ENCODE measurements at places on chromosomes 13 and 19. TPM values are rescaled to one million over a fixed set of nuclear protein-coding genes. Genes with fewer than 3 reads are reported as not detected.

DNA sequence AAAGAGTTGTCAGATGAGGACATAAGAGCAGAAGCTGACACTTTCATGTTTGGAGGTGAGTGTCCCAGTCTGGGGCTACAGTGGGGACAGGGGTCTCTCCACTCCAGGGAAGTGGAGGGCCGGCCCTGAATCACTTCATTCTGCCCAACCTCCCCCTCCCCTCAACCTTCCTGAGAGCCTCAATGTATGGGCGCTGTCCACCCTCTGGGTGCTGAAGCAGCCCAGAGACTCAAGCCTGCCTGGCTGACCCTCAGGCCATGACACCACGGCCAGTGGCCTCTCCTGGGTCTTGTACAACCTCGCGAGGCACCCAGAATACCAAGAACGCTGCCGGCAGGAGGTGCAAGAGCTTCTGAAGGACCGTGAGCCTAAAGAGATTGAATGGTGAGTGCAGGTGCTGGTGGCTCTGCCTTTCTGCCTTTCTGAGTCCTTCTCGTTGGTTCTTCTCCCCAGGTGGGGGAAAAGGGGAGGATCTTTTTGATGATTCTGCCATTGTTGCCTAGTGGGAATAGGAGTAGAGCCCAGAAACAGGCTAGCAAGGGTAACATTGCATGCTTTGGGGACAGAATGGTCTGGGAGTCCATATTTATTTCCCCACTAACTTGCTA lies 8.8 kb downstream of the CYP4F8 start:
- H3K27ac ChIP-seq, result no peak overlapping the region
- H3K4me1 ChIP-seq, result no peaks in the 10 kb centered on the region
- H3K27me3 ChIP-seq, result no peaks in the 10 kb centered on the region
- H3K36me3 ChIP-seq, result no peaks in the 10 kb centered on the region
- H3K4me3 ChIP-seq, result no peak overlapping the region
- DNase-seq, result peak; percentile 53

- no peaks in the 10 kb centered on the region for H3K27me3 ChIP-seq
- no peaks in the 10 kb centered on the region for H3K36me3 ChIP-seq
- H3K27ac ChIP-seq, result no peak overlapping the region
- H3K4me1 ChIP-seq, result no peaks in the 10 kb centered on the region
- DNase-seq, result no peak
Observed at GRCh38 chr13:21701460-21701859, 30.6 kb downstream of the FGF9 start.

GRCh38 chr19:501646-502045 lies 5.4 kb downstream of the MADCAM1 start:
- H3K27ac ChIP-seq, result no peak overlapping the region
- DNase-seq, result no peak
- H3K4me1 ChIP-seq, result peaks cover 6% of the 10 kb centered on the region
- no peak overlapping the region for H3K4me3 ChIP-seq
- H3K27me3 ChIP-seq, result peaks cover 13% of the 10 kb centered on the region

DNA sequence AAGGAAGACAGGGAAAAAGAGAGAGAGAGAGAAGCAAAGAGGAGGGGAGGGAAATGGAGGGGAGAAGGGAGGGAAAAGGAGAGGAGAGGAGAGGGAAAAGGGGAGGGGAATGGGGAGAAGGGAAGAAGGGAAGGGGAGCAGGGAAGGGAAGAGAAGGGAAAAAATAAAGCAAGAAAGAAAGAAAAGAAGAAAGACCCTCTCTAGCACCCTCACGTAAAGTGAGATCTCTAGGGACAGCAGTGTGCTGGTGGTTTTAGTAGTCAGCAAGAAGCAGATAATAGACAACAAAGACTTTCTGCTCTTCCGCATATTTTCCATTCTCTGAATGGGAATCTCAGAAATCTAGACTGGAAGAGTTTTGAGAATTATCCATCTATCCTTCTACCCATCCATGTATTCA lies 201.8 kb upstream of the RFC3 start:
- H3K36me3 ChIP-seq, result no peaks in the 10 kb centered on the region
- no peaks in the 10 kb centered on the region for H3K4me1 ChIP-seq
- no peak for DNase-seq

DNA sequence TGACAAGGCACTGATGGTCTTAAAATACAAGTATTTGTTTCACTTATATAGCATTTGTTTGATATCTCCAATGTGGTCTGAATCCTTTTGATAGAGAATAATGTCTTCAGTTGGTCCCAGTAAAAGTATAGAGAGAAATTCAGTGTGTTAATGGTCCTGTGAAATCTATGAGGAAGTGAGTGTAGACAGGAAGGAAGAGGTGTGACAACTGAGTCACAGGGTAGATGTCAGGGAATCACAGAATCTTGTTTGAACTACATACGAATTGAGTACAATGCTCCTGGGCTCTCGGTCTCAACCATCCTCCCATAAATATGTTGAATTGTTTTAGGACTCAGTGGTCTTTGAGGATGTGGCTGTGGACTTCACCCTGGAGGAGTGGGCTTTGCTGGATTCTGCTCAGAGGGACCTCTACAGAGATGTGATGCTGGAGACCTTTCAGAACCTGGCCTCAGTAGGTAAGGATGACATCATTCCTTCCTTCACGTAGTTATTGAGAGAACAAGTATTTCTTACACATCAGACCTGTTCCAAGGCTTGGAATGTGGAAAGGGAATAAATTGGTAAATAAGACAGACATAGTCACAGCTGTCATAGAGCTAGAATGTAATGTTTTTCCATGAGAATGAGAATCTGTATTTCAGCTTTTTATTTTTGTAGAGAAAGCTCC lies 9.1 kb downstream of the ZNF555 start:
- DNase-seq, result no peak
- no peak overlapping the region for H3K4me3 ChIP-seq
- peaks cover 26% of the 10 kb centered on the region for H3K36me3 ChIP-seq

ZNF85 gene
- 7.6 TPM for total RNA-seq

GRCh38 chr13:44484562-44485138 lies 91.5 kb downstream of the TSC22D1 start:
- no peaks in the 10 kb centered on the region for H3K27me3 ChIP-seq
- H3K4me3 ChIP-seq, result no peak overlapping the region

DNA sequence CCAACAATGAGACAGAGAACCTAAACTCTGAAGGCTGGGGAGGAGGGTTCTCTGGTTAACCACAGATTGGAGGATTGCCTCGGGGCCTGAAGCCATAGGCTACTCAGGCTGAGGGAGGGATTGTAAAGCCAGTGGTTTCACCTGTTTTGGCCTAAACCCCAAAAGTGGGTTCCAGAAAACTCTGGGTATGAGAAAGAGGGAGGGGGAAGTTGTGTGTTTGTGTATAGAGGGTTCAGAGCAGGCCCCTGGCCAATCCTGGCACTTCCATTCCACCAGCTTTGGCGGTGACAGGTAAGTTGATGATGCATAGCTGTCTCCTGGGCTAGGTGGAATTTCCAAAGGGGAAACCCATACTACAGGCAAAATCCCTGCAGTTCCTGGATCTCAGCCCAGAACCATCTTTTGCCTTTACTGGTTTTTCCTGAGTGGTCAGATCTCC lies 13.5 kb upstream of the CCDC97 start:
- H3K4me1 ChIP-seq, result no peaks in the 10 kb centered on the region
- H3K27me3 ChIP-seq, result no peaks in the 10 kb centered on the region
- DNase-seq, result no peak
- no peak overlapping the region for H3K27ac ChIP-seq
- H3K36me3 ChIP-seq, result peaks cover 22% of the 10 kb centered on the region
- H3K4me3 ChIP-seq, result no peak overlapping the region

GRCh38 chr19:50475736-50476223 lies 527 bp upstream of the EMC10 start:
- H3K36me3 ChIP-seq, result no peaks in the 10 kb centered on the region
- no peaks in the 10 kb centered on the region for H3K4me1 ChIP-seq
- peak overlapping the region; percentile 96 for H3K4me3 ChIP-seq
- H3K27me3 ChIP-seq, result no peaks in the 10 kb centered on the region

- no peaks in the 10 kb centered on the region for H3K27me3 ChIP-seq
- H3K36me3 ChIP-seq, result no peaks in the 10 kb centered on the region
- no peaks in the 10 kb centered on the region for H3K4me1 ChIP-seq
Observed at GRCh38 chr13:113169277-113170272, 11.1 kb downstream of the PROZ start.

GRCh38 chr13:110589793-110590390 lies 25.5 kb upstream of the NAXD start:
- H3K27ac ChIP-seq, result no peak overlapping the region
- H3K4me1 ChIP-seq, result no peaks in the 10 kb centered on the region
- no peak for DNase-seq
- no peak overlapping the region for H3K4me3 ChIP-seq
- no peaks in the 10 kb centered on the region for H3K36me3 ChIP-seq

ZNF98 gene
- 1.2 TPM for total RNA-seq

DNA sequence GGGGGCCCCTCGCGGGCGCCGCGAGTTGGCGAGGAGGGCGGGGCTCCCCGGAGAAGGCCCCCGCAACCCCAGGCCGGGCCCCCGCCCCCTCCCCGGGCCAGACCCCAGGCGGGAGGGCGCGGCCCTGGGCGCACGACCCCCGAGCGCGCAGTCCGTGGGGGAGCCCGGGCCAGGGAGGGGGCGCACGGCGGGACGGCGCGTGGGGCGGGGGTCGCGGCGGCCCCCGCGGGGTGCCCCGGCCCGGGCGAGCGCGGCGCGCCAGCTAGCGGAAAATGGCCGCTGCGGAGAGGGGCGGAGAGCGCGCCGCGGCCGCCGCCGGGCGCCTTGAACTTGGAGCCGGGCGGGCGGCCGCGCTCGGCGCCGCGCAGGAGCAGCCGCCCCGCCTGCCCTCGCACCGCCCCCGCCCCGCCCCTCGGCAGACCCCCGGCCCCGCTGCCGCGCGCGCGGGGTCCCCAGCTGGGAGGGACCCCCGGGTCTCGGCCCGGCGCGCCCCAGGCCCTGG lies 6.4 kb upstream of the NFIC start:
- H3K27me3 ChIP-seq, result no peaks in the 10 kb centered on the region
- DNase-seq, result no peak
- H3K4me1 ChIP-seq, result no peaks in the 10 kb centered on the region
- H3K27ac ChIP-seq, result peak overlapping the region; percentile 94
- peak overlapping the region; percentile 78 for H3K4me3 ChIP-seq
- no peaks in the 10 kb centered on the region for H3K36me3 ChIP-seq

DNA sequence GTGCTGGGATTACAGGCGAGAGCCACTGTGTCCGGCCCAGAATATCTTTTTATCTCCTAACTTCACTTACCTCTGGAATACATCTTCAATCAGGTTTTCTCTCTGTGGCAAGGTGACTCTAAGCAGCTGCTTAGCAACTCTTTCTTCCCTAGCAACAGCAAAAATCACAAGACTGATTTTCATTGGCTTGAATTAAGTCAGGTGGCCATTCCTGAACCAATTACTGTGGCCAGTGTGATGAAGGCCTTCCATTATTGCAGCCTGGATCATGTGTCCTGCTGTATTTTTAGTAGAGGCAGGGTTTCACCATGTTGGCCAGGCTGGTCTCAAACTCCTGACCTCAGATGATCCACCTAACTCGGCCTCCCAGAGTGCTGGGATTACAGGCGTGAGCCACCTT lies 9.0 kb upstream of the LTBP4 start:
- DNase-seq, result no peak
- H3K4me1 ChIP-seq, result peaks cover under 1% of the 10 kb centered on the region
- H3K36me3 ChIP-seq, result peaks cover 6% of the 10 kb centered on the region
- no peak overlapping the region for H3K27ac ChIP-seq

GRCh38 chr19:34225659-34226015 lies 28.7 kb upstream of the GARRE1 start:
- no peak overlapping the region for H3K27ac ChIP-seq
- H3K4me1 ChIP-seq, result no peaks in the 10 kb centered on the region
- no peak overlapping the region for H3K4me3 ChIP-seq
- DNase-seq, result no peak

- no peaks in the 10 kb centered on the region for H3K4me1 ChIP-seq
- H3K27me3 ChIP-seq, result no peaks in the 10 kb centered on the region
- H3K27ac ChIP-seq, result no peak overlapping the region
- no peak overlapping the region for H3K4me3 ChIP-seq
Observed at GRCh38 chr19:8250596-8250995, 41.4 kb downstream of the CERS4 start.

RRAS gene
- 92.3 TPM for total RNA-seq

GRCh38 chr13:40756042-40756441 lies 14.9 kb downstream of the MRPS31 start:
- H3K27ac ChIP-seq, result no peak overlapping the region
- H3K4me3 ChIP-seq, result no peak overlapping the region
- no peaks in the 10 kb centered on the region for H3K27me3 ChIP-seq

GRCh38 chr19:38173291-38174041 lies 50.6 kb downstream of the DPF1 start:
- no peaks in the 10 kb centered on the region for H3K4me1 ChIP-seq
- H3K4me3 ChIP-seq, result no peak overlapping the region
- DNase-seq, result no peak
- H3K36me3 ChIP-seq, result no peaks in the 10 kb centered on the region
- no peaks in the 10 kb centered on the region for H3K27me3 ChIP-seq

ZNF708 gene
- 16.5 TPM for total RNA-seq

- no peak for DNase-seq
- no peaks in the 10 kb centered on the region for H3K36me3 ChIP-seq
- H3K27ac ChIP-seq, result no peak overlapping the region
- H3K4me1 ChIP-seq, result peaks cover 9% of the 10 kb centered on the region
- H3K4me3 ChIP-seq, result no peak overlapping the region
Observed at GRCh38 chr13:112880221-112880641, 88.8 kb upstream of the MCF2L start.

DNA sequence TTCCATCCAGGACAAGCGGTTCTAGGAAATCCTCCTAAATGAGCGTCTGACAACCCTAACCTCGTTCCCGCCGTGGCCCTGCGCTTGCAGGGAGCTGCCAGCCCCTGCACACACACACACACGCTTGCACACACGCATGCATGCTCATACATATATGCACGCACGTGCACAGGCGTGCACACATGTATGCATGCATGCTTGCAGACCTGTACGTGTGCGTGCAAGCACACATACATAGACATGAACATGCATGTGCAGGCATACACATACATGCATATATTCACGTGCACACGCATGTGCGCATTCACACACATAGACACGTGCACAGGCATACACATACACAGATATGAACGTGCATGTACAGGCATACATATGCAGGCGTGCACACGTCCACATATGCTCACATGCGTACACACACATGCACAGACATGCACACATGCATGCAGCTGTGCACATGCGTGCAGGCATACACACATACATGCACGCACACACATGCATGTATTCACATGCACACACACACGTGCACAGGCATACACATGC lies 35.6 kb downstream of the SMIM24 start:
- no peak for DNase-seq
- H3K4me3 ChIP-seq, result peak overlapping the region; percentile 41
- H3K36me3 ChIP-seq, result peaks cover 4% of the 10 kb centered on the region
- no peaks in the 10 kb centered on the region for H3K27me3 ChIP-seq

TMPRSS9 gene
- total RNA-seq, result not detected

GRCh38 chr19:51478381-51479234 lies at the start of gene CEACAM18:
TSS of gene CEACAM18 (plus strand) at chr19:51478539.
- no peaks in the 10 kb centered on the region for H3K36me3 ChIP-seq
- no peaks in the 10 kb centered on the region for H3K4me1 ChIP-seq
- no peak for DNase-seq
- no peaks in the 10 kb centered on the region for H3K27me3 ChIP-seq
- no peak within 1 kb of the TSS for H3K27ac ChIP-seq
- H3K4me3 ChIP-seq, result no peak within 1 kb of the TSS

- peak overlapping the region; percentile 87 for H3K4me3 ChIP-seq
- no peak for DNase-seq
- no peaks in the 10 kb centered on the region for H3K36me3 ChIP-seq
- H3K4me1 ChIP-seq, result peaks cover 6% of the 10 kb centered on the region
- no peaks in the 10 kb centered on the region for H3K27me3 ChIP-seq
- H3K27ac ChIP-seq, result no peak overlapping the region
Observed at GRCh38 chr13:93244918-93245280, 18.3 kb downstream of the GPC6 start.
